ENCODE measurements at places on chromosomes 2 and 18. TPM values are rescaled to one million over a fixed set of nuclear protein-coding genes. Genes with fewer than 3 reads are reported as not detected.
A peak's percentile ranks its signal among the peaks of the same experiment; 100 is the strongest.

The GYPC gene
- total RNA-seq, result 172 TPM

The LINC00305 gene
- total RNA-seq, result not detected

- peak overlapping the region; percentile 93 for H3K27ac ChIP-seq
- H3K4me1 ChIP-seq, result peaks cover 97% of the 10 kb centered on the region
- no peak overlapping the region for H3K4me3 ChIP-seq
- no peak for DNase-seq
- no peaks in the 10 kb centered on the region for H3K27me3 ChIP-seq
- peaks cover 69% of the 10 kb centered on the region for H3K36me3 ChIP-seq
These were observed 57.2 kb downstream of the NCK2 start for GRCh38 chr2:105801961-105802360.

DNA sequence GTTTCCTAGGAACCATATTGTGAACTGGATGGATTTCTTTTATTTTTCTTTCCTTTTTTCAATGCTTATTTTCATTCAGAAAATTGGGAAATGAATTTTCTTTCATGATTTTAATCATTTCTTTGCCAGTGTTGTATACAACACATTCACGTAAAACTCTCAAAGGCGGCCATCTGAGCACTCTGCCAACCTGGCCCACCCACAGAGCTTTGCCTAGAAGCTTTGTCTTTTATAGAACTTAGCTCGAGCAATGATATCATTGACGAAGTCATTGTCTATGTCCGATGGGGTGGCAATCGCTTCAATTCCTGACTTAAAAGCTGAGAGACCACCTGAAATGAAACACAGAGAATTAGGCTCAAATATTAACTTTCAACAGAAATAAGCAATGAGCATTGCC lies 13.3 kb downstream of the LYG2 start:
- no peaks in the 10 kb centered on the region for H3K4me1 ChIP-seq
- no peak for DNase-seq
- peaks cover 5% of the 10 kb centered on the region for H3K36me3 ChIP-seq
- no peak overlapping the region for H3K4me3 ChIP-seq
- H3K27ac ChIP-seq, result no peak overlapping the region
- H3K27me3 ChIP-seq, result no peaks in the 10 kb centered on the region

GRCh38 chr2:127137741-127138140 lies 30.8 kb upstream of the BIN1 start:
- DNase-seq, result no peak
- no peak overlapping the region for H3K4me3 ChIP-seq
- no peaks in the 10 kb centered on the region for H3K27me3 ChIP-seq

DNA sequence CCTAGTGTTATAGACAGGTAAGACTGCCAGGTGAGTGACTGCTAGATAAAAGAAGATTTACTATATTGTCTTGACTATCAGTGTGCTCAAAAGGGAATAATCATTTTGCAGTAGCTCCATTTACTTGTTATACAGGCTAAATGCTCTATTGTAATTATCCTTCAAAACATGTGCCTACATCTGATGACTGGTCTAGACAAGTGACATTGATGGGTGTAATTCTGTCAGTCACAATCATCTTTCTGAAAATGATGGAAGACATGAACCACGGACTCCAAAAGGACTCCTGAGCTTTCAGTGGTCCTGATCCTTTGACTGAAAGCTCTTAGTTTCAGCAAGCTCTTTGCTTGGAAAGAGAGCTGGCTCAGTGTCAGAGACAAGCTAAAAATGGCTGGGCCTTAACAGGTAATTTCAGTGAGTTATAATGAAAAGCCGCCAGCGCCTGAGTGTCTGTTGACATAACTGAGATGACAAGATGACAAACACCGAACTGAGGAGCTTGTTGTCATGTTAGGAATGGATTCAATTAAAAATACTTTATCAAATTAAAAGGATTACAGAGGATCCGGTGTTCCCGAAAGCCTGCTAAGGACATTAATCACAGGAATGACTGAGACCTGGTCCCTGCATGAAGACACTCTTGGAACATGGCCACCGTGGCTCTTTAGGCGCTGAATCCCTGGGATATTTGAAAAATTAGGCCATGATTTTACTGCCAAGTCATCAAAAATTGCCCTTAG lies 141.7 kb downstream of the CMPK2 start:
- H3K4me1 ChIP-seq, result no peaks in the 10 kb centered on the region
- H3K27ac ChIP-seq, result no peak overlapping the region
- peaks cover 2% of the 10 kb centered on the region for H3K27me3 ChIP-seq
